ENCODE measurements at places on chromosomes 5 and 9.

- no peak for DNase-seq
Observed at GRCh38 chr5:33854733-33855151, 37.0 kb downstream of the ADAMTS12 start.

DNA sequence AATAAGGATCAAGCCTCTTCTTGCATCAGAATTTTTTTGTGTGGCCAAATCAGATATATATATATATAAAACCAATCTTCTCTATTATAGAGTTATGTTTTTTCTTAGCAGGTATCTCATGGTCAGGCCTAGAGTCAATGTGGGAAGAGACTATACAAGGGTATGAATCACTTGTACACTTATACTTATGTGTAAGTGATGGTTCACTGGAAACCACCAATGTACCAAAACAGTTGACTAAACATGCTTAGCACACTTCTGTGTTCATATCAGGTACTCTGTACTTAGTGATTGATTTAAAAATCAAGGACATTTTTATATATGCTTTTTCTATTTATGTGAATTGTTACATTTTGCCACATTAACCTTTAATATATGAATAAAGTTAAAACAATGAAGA, 92.6 kb downstream of the CWC27 start:
- DNase-seq = no peak

DNA sequence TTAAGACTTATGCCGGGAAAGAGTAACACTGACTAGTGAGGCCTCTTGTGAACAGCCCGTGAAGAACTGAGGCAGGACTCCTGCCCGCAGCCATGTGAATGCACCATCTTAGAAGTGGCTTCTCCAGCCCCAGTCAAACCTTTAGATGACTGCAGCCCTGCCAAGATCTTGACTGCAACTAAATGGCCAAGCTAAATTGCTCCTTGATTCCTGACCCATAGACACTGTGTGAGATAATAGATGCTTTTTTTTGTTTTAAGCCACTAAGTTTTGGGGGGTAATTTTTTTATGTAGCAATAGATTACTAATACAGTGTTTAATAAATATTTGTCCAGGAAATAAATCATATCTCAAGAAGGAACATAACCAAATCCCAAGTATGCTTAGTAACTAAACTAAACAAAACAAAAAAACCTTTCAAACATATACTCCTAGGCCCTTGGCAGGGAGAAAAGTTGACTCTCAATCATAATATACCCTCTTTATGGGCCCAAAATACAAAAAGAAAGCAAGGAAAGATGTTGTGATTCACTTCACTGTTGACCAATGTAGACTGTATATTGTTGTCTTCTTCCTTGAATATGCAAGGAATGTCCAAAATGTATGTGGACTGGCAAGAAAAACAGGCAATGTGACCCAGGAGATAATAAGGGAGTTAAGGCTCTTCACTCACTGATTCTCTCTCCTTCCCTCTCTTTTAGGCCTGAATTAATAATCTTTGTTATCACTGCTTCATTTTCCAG, 79.7 kb upstream of the ZNF366 start:
- no peak for DNase-seq

GRCh38 chr5:73678322-73678740, 52.3 kb downstream of the ARHGEF28 start:
- no peak for DNase-seq

GRCh38 chr5:115313632-115314031, 17.2 kb upstream of the CCDC112 start:
- no peak for DNase-seq

- no peak for DNase-seq
Observed at GRCh38 chr9:72623156-72623555, 101.7 kb downstream of the TMC1 start.

DNA sequence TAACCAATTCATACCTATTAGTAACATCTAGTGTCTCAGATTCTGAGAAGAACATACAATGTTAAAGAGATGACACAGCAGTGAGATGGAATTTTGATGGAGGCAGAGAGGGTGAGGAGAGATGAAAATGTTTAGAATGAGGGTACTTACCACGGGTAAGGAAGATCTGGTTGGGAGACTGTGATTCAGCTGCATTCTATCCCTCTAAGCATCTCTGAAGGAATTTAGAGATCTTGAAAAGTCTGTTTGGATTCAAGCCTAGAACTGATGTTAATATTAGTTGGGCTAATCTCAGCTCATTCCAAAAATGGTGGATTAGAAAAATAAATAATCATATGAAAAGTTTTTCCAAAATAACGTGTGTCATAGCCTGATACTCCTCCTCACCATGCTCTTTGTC, 191.5 kb upstream of the CLINT1 start:
- DNase-seq = no peak

DNA sequence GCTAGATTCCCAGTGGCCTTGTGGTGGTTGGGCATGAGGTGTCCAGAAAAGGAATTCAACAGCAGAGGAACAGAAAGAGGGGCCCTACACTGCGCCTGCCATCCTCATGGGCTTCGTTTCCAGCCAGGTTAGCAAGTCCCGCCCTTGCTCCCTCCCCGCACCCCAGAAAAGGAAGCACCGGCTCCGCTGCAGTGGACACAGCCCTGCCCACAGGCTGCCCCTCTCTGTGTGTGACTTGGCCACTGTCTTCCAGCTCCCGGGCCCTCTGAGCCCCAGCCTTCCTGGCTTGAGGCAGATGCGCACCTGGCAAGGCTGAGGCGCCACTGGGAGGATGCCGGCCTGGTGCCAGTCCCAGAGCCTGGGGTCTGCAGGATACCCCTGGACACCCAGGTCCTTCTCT, 305.0 kb upstream of the IRX4 start:
- DNase-seq = no peak

- no peak for DNase-seq
Observed at GRCh38 chr9:109483744-109484429, 14.2 kb downstream of the PTPN3 start.

GRCh38 chr9:89748831-89749499, 144.2 kb downstream of the GADD45G start:
- no peak for DNase-seq

GRCh38 chr9:131971482-131972074, 108.1 kb downstream of the MED27 start:
- DNase-seq = no peak

- no peak for DNase-seq
Observed at GRCh38 chr5:68250661-68251298, 35.2 kb downstream of the PIK3R1 start.

DNA sequence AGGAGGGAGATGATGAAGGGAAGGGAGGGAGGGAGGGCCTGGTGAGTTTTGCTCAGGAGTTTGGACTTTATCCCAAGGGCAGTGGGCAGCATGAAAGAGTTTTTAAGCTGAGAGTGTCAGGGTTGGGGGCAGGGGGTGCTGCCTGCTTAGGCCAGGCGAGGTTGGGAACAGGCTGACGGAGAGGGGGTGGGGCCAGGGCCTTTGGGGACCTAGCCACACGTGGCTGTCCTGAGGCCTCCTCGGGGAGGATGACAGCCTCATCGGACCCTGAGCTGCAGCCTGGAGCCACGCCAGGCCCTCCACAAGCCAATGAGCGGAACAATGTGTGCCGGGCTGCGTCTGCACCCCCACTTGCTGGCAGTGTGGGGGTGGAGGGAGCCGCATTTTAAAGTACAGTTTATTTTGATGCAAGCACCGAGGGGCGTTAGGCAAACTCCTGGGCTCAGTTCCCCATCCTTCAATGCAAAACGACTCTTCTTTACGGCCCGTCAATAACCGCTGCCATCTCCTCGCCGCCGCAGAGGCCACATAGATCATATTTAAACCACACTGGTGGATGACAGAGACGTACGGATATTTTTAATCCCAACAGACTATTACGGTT, 5.3 kb upstream of the RXRA start:
- DNase-seq = no peak

GRCh38 chr5:60256546-60256945, 363.0 kb upstream of the PDE4D start:
- DNase-seq = no peak

- DNase-seq = no peak
Observed at GRCh38 chr5:67179697-67180361, 16.8 kb downstream of the CD180 start.

- DNase-seq = no peak
Observed at GRCh38 chr5:125865166-125865815, 557.9 kb upstream of the GRAMD2B start.

- DNase-seq = no peak
Observed at GRCh38 chr5:67465537-67466207, 269.1 kb upstream of the CD180 start.

DNA sequence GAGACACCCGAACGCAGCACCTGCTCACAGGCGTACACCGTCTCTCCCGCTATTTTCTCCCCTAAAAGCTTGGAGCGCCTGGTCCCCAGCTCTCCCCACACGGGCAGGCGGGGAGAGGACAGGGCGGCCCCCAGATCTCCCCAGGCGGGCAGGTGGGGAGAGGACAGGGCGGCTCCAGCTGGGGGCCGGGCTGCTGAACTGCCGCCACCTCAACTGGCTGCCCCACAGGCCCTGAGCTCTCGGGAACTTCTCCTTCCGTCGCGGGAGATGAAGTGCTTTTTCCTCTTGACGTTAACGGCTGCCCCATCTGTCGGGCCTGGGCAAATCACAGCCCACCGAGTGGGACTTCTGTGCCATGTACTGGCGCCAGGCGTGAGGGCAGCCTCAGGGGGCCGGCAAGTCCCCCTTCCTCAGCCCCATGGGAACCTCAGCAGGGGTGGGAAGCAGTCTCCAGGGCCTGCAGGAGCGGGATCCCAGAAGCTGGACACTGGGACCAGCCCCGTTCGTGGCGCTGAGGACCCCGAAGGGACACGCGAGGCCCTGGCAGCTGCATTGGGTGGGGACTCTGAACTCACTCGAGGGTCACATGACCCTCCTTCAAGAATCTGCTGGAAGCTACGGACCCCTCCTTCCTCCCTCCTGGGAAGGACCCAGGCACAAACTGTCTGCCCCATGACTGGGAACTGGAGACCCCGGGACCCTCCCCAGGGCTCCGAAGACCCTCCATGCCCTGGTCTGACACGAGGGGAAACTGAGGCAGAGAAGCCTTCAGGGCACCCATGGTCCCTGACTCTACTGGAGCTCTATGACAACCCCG, 5.7 kb upstream of the EGFL7 start:
- DNase-seq = no peak

- DNase-seq = no peak
Observed at GRCh38 chr5:72388646-72389045, 68.5 kb downstream of the PTCD2 start.

DNA sequence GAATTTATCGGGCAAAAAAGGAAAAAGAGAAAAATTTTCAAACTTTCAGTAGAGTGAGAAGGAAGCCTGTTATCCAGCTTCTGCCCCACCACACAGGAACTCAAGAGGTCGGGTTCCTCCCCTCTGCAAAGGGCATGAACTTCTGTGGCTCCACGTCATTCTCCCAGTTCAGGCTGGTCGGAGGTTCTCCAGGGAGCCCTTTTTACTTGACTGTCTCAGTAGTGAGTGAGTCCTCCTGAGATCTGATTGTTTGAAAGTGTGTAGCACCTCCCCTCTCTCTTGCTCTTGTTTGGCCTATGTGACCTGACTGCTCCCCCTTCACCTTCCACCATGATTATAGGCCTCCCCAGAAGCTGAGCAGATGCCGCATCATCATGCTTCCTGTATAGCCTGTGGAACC, 9.7 kb downstream of the SPINK1 start:
- no peak for DNase-seq

GRCh38 chr9:129270903-129271431, 92.9 kb upstream of the IER5L start:
- DNase-seq = no peak

DNA sequence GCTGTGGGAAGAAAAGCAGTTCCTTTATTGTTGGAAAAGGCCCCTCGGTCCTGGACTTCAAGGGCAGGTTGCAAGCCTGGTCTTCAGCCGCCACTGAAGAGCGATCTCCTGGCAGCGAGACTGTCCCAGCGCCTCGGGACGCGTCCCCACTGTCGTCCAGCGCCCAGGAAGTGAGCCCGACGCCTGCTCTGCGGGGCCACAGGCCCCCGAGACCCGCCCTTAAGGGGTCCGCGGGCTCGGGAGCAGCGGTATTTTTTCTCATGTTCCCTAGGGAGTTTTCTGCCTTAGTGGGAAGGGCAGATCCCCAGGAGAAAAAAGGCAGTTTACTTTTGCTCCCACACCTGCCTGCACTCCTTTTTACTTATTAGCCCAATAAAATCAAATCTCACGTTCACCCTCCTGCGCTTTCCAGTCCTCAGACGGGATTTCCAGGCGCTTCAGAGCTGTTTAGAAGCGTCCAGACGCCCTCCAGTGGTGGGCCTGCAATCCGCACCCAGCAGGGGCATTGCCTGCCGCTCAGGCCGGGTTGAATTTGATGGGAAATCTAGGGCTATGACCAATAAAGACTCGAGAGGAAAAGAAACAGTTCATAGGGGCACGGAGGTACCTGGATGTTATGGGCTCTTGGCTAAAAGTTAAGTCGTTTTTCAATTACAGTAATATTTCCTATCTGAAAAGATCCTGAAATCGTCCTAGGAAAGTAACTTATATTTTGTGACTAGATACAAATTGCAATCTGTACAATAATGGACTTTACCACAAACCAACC, 2.8 kb upstream of the EFNA5 start:
- peak; percentile 76 for DNase-seq

GRCh38 chr9:10855847-10856246, 243.0 kb upstream of the PTPRD start:
- no peak for DNase-seq

DNA sequence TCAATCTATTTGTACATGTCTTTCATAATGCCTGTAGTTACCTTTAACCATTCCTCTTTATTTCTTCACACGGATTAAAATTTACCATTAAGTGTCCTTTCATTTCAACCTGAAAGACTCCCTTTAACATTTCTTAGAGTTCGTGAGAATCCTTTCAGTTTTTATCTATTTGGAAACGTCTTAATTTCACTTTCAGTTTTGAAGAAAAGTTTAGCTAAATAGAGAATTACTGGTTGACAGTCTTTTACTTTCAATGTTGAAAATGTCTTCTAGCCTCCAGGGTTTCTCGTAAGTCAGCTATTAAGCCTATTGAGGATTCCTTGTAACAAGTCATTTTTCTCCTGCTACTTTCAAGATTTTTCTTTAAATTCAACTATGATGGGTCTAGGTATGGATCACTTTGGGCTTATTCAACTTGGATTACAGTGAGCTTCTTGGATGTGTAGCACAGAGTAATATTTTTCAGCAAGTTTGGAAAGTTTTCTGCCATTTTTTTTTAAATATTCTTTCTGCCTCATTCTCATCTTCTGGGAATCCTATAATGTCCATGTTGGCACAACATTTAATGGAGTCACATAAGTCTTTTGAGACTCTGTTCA, 48.5 kb downstream of the RFX3 start:
- DNase-seq = no peak

DNA sequence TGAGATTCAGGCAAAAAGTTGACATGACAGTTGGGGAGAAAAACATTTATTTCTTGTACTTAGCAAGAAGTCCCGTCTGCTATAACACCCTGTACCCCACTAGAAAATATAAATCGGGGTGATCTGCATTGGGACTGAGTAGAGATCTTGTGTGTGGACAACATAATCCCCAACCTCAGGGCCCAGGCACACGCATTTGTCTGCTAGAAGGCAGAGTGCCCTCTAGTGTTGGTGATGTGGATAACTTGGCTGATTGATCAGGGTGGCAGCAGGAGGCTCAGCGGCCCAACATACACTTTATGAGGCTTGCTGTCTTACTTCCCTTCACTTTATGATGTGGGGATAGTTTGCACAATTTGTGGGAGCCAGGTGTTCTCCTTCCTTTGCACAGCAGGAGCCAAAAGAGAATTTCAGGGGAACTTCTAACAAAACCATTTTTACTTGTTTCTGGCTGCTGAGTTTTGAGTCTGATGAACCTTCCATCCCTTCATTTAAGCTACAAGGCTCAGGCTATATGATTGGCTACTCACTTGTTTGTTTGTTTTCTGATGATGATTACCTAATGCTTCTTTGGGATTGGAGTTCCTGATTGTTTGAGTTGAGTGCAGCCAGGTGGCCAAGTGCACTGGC, 263.2 kb downstream of the DMAC1 start:
- DNase-seq = peak; percentile 30

- no peak for DNase-seq
Observed at GRCh38 chr9:109314011-109314531, 6.8 kb downstream of the EPB41L4B start.

Measured in stimulated activated CD4-positive, alpha-beta T cell treated with anti-CD3 and anti-CD28 coated beads, Interleukin-4, amount 100 ng/mL, for 24 hours (primary cell).